NCI-H524 treated with DMSO at 0.1 percent for 48 hours (cell line): ENCODE measurements at places on chromosomes 7 and 10.

DNA sequence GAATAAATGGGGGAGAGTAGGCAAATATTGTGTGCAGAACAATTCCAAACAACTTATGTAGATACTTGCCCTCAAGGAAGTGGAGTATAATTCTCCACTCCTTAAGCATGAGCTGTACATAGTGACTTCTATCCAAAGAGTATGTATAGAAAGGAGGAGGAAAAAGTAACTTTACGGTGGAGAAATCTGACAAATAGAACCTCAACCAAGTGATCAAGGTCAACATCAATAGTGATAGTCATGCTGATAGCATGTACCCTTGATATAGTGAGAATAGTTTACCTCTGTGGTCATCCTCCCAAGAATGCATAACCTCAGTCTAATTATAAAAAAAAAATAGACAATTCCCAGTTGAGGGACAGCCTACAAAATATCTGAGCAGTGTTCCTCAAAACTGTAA, 89.1 kb upstream of the NANOS1 start:
- no peak for DNase-seq

DNA sequence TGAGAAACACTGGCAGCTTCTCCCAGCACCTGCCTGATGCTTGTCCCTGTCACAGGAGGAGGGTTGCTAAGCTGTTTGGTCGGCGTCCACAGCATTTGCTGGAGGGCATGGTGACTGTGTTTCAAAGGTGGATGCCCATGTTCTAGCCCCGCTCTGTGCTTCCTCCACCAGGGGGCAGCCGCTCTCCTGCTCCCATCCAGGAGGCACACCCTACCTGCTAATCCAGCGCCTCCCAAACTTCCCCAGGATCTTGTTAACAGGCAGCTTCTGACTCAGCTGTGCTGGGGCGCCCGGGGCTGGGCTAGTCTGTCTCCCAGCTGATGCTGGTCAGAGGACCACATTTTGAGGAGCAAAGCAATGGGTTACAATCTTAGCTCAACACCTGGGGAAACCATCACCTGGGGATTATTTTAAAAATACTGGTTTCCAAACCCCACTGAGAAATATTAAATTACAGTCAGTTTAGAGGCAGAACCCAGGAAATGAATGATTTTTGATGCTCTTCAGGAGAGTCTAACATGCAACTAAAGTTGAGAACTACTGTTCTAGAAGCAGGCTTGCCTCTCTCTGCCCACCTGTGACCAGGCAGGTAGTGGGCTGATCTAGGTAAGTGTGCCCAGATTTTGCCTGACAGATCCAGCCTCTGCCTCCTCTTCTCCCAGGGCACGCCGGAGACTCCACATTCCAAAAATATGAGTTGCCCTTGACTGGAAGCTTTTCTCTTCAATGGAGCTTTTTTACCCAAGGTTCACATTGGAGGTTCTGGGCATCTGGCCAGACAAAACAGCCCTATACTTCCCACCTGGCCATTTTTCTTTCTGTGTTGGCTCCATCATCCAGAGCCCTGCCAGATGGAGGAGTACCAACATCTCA, 92.7 kb upstream of the GPR26 start:
- no peak for DNase-seq

- no peak for DNase-seq
These were observed 141.8 kb upstream of the GPR22 start for GRCh38 chr7:107327986-107328569.

GRCh38 chr10:93006435-93007039, 54.1 kb upstream of the CYP26C1 start:
- DNase-seq: no peak

GRCh38 chr7:156124356-156124755, 312.1 kb upstream of the SHH start:
- no peak for DNase-seq

- DNase-seq: no peak
These were observed 234.0 kb upstream of the CXCL12 start for GRCh38 chr10:44618910-44619309.

GRCh38 chr10:91198781-91199180, 21.7 kb upstream of the PCGF5 start:
- DNase-seq: no peak

DNA sequence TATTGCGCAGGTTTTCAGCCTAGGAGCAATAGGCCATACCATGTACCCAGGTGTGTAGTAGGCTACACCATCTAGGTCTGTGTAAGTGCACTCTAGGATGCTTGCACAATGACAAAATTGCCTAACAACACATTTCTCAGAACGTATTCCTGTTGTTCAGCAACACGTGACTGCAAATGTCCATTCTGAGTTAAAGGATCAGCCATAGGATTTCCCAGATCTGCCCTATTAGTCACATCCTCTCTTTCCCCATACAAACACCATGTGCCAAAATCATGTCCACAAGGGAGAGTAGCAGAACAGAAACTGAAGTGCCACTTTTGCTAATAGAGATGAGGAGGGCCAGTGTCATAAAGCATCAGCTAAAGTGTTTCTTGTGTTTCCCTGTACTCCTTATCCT, 42.6 kb upstream of the AMPH start:
- DNase-seq: no peak

DNA sequence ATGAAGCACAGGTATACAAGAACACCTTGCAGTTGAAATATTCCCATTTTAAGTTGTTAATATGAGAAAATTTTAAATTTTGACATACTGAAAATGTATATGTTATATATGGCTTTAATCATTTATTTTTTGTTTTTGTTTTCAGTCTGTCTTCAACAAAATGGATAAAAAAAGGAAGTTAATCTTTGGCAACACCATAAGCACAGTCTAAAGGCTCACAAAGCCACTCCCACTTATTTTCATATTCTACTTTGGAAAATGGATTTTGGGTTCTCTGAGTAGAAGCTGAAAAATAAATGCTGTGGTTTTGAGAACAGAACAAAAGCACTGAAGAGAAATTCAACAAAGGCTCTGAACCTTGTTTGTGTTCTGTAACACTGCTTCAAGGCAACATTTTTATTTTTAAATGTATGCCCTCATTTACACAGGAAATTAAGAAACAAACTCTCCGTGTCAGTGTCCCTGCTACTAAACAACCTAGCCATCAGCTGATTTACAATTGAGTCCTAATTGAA, 81.3 kb upstream of the LRRN3 start:
- DNase-seq: no peak

GRCh38 chr10:118497227-118497626, 98.2 kb downstream of the PRLHR start:
- no peak for DNase-seq

DNA sequence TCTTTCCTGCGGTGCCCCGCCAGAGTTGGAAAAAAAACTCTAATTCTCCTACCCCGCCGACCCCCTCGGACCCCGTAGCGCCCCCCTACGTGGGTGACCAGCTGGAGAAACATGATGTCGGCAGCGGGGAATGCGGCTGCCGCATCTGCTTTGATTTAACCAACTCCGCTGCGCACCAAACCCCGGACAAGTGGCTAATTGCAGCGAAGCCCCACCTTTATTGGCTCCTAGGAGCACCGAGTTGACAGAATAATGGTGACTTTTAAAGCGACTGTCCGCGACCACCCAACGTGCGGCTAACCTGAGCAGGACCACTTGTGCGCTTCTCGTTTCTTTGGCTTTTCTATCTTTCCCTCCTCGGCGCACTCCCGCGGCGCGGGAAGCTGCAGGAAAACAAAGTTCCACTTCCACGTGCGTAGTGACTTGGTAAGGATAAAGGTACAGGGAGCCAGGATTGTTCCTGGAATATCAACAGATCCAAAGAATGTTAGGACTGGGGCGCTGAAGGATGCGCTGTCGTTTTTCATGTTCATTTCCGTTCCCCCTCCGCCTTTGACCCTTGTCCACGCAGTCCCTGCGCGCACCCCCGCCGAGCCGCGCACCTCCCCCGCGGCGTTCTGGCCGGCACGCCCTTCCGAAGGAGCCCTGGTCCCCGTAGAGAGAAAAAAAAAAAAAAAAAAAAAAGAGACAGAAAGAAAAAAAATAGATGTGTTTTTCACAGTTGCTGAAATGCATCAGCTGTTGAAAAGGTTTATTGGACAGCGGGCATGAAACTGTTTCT, 1.4 kb downstream of the WNT16 start:
- no peak for DNase-seq

DNA sequence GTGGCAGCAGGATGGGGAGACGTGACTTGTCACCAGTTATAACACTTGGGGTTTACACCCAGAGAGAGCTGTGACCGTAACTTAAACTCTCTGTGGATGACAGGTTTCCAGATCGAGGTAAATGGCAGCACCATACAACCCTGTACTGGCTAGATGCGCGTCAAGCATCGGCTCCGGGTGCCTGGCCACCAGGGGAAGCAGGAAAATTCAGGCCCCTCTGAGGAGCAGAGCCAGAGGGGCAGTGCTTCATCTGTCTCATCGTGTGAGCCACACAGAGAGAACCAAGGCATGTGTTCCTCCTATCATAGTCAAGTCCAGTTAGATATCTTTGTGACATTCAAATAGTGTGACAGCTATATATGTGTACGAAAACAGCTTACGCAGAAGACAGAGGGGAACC, 652.2 kb upstream of the FOXK1 start:
- no peak for DNase-seq

DNA sequence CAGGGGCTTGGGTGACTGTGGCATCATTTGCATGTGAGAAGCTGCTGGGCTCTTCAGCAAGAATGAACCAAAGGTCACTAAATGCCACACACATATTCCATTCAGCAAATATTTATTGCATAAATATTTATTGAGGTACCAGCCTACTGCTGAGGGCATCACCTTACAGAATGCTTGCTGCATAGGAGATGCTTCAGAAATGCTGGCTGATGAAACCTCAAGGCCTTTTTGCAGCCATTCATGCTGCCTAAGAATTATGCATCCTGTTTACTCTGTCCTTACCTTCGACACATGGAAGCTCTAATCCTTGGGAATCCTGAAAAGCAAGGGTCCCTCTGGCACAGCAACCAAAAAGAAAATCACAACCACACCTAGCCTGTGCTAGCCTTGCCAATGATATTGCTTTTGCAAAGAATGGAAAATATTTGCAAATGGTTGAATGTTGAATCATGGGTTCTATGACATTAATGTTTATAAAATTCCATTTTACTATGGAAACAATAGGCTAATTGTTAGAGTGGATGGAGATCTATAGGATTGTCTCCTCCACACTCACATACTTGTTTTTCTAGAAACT, 79.6 kb downstream of the PCGF5 start:
- no peak for DNase-seq

DNA sequence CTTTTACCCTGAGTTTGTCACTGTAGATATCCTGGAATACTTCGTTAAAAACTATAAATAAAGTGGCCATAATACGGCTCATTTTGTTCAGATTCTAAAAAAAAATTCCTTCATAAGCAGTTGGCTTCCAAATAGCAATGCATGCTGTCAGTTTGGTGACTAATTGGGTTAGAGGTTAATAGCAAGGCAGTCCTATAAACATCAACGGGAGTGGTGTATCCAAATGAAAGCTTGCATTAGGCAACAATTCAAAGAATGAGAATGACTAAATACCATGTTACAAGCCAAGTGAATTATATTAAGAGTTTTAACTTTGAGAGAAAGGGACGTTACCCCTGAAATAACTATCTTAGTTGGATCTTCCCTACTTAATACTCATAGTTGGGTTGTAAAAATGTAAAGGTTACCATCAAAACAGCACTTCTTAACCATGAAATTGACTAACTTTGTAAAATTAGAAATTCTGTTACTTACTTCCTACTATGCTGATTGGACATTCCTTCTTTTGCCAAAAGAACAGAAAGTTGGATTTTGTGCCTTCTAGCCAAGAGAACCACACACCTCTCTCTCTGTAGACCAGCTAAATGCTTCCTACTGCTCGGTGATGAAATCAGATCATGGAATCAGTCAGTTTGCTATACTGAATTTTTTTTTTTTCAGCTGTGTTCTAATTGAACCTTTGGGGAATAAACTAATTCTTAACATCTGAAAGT, 98.0 kb downstream of the KAT6B start:
- DNase-seq: no peak
